CD4-positive, alpha-beta T cell treated with Interleukin-15 for 1 hour (primary cell): ENCODE measurements at places on chromosomes 16 and 17.

DNA sequence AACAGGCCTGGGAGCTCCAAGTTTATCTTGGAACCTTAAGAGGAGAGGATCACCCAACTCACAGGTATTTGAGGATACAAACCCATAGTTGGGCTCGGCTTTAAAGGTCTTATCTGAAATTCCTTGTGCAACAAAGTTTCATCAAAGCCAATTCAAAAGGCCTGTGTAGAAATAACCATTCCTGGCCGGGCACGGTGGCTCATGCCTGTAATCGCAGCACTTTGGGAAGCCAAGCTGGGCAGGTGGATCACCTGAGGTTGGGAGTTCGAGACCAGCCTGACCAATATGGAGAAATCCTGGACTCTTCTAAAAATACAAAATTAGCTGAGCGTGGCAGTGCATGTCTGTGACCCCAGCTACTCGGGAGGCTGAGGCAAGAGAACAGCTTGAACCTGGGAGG, 28.7 kb downstream of the C16orf54 start:
- no peak for DNase-seq

DNA sequence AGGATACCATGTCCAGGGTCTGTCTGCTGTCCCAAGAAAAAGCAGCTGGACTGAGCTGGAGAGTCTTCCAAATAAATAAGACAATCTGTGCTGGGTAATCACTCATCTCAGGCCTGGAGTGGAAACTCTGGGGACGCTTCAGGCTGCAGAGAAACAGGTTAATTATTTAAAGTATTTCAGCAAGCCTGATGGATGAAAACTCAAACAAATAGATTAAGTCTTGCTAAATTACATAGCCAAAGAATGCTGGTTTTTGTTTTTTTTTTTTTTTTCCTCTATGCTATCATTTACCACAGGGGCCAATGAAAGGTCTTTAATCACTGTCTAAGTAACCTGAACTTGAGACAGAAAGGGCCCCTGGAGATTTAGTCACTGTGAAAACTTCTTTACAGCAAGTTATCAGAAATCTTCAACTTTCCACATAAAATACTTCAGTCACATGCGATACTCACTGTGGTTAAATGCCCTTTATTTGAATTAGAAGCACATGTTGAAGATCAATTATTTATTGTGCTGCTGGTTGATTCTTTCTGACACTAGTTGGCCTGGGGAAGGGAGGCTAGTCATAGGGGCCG, 31.0 kb upstream of the KCNJ2 start:
- no peak for DNase-seq

- DNase-seq = no peak
These were observed 156.3 kb downstream of the MYO1D start for GRCh38 chr17:32720671-32721070.

DNA sequence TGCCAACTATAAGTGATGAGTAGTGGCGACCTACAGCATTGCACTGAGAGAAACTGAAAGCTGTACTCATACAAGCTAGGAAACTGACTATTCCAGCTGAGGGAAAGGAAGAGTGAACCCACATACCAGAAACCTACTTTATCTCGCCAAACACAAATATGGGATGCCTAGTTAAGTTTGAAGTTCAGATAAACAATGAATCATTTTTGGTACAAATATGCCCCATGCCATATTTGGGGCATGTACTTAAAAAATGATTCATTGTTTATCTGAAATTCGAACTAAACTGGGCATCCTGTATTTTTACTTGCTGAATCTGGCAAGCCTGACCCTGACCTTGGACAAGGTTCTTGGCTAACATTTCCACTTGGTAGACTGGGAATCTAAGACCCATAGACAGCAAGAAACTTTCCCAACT, 527.8 kb upstream of the PSMD7 start:
- DNase-seq = no peak

DNA sequence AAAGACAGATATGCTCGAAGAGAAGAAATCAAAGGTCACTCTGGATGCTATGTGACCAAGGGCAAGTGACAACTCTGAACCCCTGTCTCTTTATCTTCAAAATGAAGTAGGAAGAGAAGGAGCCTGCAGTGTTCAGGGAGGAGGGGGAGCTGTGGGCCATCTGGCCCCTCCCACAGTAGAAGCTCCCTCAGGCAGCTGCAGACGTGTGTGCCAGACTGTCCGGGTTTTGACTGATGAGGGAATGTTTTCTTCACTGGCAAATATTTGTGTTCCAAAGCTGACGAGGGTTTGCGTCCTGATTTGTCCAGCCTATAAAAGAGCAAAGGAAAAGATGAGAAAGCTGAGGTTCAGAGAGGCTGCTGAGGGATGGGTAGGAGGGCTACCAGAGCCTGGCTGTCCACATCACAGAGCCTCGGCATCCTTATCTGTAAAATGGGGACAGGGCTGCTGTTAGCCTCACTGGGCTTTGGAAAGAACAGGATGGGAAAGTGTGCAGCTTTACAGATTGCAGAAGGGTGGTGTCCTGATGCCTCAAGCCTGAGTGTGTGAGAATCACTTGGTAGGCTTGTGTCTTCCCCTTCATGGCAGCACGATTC, 1.8 kb upstream of the GINS2 start:
- DNase-seq = no peak

- DNase-seq = no peak
These were observed 4.5 kb upstream of the NOD2 start for GRCh38 chr16:50688867-50689266.

- DNase-seq = no peak
These were observed 36.8 kb upstream of the BCAR1 start for GRCh38 chr16:75288181-75288580.

- no peak for DNase-seq
These were observed 12.3 kb upstream of the RAI1 start for GRCh38 chr17:17668775-17669579.

DNA sequence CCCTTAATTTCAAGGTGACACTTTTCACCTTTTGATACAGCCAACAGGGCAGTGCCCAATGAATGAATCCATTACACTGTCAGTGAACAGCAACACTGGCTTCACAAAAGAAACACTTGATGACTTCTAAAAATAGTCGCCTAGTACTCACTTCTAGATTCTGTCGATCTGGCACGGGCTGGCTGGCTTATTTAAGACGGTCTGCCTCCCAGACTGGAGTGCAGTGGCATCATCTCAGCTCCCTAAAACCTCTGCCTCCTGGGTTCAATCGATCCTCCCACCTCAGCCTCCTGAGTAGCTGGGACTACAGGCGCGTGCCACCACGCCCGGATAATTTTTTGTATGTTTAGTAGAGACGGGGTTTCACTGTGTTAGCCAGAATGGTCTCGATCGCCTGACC, 1.9 kb downstream of the NDUFAB1 start:
- no peak for DNase-seq

DNA sequence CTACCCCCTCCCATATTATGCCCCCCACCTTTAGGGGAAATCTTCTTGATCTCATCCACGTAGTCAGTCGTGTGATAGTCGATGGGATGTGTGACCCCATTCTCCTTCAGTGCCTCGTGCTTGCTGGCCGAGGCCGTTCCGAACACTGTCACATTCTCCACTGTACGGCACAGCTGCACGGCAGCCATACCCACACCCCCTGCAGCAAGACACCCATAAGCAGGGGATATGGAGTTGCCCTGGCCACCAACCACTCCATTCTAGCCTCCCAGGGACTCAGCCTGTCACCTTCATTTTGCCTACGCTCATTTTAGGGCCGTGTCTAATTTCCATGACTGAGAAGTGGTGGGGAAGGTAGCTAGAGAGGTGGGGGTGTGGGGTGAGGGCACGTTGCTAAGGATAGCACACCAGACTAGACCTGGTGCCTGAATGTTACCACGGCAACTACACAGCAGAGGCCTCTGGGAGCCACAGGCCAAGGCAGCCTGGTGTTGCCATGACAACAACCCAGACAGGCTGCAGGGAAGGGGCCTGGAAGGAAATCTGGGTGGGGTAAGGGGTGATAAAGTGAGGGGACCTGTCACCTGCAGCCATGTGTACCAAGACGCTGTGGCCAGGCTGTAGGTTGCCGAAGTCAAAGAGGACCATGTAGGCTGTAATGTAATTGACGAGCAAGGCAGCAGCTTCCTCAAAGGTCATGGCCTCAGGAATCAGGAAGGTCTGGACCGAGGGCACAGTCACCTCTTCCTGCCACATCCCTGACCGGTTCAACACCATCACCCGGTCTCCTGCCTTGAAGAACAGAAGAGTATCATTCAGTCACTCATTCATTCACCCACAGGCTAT, 4.0 kb downstream of the VAT1 start:
- DNase-seq = peak; percentile 68
